ENCODE measurements at places on chromosomes 12 and 14.
A peak's percentile ranks its signal among the peaks of the same experiment; 100 is the strongest.

GRCh38 chr12:62520361-62520760 is 53.7 kb downstream of the MON2 start:
- no peak for DNase-seq

DNA sequence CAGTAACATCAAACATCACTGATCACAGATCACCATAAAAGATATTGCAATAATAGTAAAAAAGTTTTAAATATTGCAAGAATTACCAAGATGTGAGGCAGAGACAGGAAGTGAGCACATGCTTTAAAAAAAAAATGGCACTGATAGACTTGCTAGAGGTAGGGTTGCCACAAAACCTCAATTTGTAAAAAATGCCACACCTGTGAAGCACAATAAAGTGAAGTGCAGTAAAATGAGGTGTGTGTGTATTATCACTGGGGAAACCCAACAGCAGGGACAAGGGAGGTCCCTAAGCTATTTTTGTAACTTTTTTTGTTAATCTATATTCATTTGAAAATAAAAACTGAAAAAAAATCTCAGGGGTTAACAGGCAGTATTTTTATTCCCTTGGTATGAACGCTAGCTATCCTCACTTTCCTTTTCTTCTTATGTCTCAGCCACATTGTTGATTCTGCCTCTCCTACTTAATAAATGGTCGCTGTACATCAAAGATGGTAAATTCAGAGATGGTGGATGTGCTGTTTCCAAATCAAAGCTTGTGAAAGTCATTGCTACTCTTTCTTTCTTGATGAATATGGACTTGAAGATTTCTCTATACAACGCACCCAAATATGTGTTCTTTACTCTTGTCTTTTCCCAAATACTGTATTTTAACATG is 14.0 kb upstream of the KLRD1 start:
- no peak for DNase-seq

GRCh38 chr14:68854421-68854820 is 61.6 kb upstream of the ZFP36L1 start:
- no peak for DNase-seq

DNA sequence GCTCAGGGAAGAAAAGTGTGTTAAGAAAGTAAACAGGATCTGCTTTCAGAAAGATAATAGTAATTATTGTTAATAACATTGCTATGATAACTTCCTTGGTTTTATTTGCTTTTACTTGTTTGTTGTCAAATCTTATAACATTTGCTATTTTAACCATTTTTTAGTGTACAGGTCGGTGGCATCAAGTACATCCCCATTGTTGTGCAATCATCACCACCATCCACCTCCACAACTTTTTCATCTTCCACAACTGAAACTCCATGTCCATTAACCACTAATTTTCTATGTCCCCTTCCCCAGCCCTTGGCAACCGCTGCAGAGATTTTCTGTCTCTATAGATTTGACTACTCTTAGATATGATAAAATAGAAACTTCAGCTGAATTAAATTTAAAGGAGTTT is 22.7 kb upstream of the NUAK1 start:
- DNase-seq, result no peak

GRCh38 chr12:69835081-69835480 is 10.1 kb downstream of the MYRFL start:
- no peak for DNase-seq

- no peak for DNase-seq
Observed at GRCh38 chr12:48128800-48129199, 9.6 kb downstream of the PFKM start.

- DNase-seq, result peak; percentile 89
Observed at GRCh38 chr14:36604757-36605505, 22.5 kb upstream of the NKX2-8 start.

DNA sequence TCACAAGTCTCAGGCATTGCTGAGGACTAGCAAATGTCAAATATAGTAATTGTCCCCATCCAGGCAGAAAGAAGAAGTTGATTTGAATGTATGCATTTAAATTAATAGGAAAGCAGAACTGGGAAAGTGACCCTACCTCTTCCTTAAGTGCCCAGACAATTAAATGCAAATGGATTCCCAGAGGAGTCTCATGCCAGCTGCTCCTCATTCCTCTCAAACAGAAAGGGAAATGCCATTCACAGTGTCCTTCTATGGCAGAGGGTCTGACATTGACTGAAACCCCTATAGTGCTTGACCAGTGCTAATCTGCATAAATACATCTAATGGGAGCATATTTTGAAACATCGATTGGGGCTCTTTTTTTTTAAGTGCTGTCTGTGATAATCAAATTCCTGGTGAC is 292.4 kb upstream of the SEL1L start:
- no peak for DNase-seq

DNA sequence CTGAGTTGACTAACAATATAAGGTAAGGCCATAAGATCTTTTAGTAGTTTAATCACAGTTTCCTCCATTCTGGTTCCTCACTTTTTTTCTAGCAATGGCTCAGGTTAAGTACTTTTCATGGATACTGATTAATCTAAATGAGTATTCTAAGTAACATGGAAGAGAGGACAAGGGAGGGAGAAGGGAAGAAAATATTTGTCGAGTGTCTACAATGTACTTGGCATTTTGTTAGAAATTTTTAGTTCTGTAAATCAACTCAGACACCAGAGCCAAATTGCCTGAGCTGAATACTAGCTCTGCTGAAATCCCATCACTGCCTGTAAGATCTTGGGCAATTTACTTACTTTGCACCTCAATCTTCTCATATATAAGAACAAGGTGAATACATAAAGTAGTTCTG is 20.2 kb downstream of the RERG start:
- DNase-seq, result no peak

DNA sequence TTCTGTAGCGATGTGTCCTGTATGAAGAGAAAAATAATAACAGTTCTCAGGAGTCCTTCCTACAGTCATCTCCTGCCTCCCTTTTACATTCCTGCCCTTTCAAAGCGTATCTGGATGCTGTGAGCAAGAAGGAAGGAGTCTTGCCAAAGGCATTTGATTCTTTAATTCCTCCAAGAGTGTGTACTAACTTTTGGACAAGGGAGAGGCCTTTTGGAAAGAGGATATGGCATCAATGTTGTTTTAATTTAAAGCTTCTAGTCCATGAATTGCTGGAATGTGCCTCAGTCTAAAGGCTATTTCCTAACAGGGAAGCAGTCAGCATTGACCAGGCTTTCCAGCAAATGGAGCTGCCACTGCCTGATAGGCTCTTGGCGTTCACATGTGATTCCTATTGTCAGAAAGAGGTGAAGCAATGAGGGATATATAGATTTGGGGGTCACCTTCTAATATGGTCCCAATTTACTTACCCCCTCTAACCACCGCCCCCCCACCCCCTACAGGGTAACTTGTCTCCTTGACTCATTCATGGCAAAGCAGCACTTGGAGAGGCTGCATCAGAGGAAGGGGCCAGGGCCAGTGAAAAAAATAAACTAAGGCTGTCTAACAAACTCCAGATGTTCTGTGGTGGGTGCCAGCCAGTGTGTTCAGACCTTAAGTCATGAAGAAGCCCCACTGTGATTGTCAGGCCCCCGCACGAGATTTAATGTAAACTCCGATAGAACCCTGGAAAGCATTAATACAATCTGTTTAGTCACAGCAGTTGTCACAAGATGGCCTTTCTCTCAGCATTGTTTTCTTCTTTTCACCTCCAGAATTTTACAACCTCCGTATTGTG is 220.3 kb downstream of the FBXL14 start:
- DNase-seq, result no peak

- peak; percentile 38 for DNase-seq
Observed at GRCh38 chr12:20211981-20212421, 156.3 kb upstream of the PDE3A start.

DNA sequence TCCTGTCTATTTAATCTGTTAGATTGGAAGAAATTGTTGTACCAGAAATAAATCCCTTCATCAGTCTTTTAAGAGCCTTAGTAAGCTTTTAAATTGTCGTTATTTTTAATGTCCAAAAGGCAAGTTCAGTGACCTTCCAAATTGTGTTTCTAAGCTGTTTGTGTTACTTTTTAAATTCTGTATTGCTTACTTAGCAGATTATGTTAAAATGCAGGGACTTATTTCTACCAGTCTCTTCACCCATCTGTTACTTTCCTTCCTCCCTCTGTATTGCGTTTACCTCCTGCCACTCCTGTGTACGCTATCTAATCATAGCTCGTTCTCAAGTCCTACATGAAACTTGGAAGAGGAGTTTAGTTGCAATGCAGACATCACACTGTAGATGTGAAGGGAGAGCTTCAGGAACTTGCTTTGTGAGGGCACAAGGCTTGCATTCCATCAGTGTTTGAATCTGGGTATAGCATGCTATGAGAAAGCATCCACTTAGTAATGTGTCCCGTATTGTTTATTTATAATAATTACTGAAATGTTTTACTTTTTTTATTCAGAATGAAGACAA is 406.5 kb upstream of the RGS6 start:
- no peak for DNase-seq

DNA sequence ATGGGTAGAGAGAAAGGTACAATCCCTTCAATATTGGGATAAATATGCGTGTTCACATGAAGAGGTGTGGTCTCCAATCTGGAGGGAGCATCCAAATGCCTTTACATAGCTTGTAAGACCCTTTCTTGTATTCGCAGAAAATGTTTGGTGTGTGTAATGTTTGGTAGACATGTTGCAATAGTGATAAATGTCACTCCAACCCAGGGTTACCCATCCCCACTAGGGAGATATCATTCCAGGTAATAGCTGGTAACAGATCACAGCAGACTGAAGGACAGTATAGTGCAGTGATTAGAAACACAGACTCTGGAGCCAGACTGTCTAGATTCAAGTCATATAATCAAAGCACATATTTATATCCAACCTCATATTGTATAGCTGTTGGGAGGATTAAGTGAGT is 733.6 kb upstream of the TBX3 start:
- DNase-seq, result no peak

DNA sequence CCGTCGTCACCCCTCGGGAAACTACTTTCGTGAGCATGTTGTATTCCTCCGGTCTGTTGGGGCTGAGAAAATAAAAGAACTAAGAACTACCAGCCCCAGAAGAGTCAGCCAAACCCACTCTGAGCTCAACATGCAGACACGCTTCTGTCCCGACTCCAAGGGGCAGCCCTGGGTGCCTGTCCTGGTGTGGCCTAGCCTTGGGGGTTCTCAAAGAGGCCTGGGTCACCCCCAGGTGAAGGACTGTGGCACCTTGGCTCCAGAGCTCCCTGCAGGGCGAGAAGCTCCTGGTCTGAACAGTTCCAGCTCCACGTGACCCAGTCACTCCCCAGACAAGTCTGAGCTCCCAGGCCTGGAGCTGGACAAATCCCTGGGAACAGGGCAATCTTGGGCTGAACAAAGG is 87.0 kb downstream of the VWF start:
- DNase-seq, result no peak

DNA sequence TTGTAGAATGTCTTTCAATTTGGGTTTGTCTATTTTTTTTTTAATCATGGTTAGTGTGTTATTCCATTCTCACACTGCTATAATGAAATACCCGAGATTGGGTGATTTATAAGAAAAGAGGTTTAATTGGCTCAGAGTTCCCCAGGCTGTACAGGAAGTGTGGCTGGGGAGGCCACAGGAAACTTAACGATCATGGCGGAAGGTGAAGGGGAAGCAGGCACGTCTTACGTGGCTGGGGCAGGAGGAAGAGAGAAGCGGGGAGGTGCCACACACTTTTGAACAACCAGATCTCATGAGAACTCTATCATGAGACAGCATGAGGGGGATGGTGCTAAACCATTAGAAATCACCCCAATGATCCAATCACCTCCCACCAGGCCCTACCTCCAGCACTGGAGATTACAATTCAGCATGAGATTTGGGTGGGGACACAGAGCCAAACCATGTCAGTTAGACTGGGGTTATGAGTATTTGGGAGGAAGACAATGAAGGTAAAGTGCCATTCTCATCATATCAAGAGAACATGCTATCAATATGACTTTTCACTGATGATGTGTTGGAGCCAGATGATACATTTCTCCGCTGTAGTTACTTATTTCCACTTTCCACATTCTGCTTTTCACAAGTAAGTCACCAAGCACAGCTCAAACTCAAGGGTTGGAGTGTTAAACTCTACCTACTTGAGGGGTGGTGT is 45.8 kb downstream of the AP5M1 start:
- no peak for DNase-seq

GRCh38 chr12:52359621-52360061 is 7.6 kb downstream of the KRT85 start:
- DNase-seq, result no peak

- peak; percentile 40 for DNase-seq
Observed at GRCh38 chr12:38664661-38665269, 240.6 kb downstream of the CPNE8 start.

GRCh38 chr12:68425998-68426397 is 93.8 kb upstream of the MDM1 start:
- DNase-seq, result no peak

DNA sequence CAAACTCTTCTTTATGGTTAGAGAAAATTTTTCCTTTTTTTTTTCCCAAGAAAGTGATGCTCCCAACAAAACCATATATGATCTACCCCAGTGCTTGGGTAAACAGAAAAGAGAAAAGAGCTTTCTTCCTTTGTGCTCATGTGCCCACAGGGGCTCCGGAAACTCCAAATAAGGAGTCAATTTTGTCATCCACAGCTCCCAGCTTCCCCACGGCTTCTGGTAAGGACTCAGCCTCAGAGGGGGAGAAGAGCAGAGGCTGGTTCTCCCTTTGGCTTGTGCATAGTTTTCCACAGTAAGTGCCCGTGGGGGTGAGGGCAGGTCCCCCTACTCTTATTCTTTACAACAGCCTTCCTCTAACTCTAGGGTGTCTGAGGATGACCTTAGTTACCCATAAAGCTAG is 13.3 kb upstream of the RGS6 start:
- DNase-seq, result no peak

DNA sequence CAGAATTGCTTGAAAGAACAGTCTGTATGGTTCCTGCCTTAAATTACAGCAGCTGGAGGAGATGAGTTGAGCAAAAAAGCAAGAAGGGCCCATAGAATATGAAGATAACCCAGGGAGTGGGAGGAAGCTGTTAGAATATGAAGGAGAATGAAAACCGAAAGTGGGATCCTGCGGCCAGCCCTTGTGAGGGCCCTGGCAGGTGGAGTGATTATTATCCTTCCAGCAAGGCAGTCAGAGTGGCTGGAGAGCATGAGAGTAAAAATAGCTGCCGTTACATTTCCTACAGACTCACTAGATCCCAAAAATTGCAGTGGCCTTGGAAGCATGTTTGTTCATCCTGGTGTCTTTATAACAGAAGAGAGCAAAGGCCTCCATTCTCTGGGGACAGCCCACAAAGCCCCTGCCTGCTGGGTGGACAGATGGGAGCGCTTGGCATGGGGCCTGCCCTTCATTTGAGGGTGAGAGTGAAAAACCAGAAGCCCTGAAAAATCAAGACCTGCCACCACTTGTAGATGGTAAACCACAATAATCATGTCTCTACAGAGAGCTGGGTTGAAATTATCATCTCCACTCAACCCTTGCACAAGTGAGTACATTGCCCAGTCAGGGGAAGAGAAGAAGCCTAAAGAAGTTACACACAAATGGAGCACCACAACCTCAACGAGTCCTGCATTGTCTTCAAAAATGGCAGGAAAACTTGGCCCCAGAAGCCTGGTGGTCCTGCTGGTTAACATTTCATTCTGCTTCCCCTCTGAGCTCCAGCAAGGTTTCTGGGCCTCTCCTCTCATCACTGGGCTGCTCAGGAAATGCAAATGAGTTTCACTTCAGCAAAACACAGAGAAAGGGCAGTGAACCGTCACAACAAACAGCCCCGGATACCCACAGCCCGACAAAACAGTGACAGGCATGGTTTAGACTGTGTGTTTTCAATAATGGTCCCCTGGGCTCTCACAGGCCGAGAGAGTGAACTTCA is 20.5 kb downstream of the ZDHHC22 start:
- DNase-seq, result peak; percentile 65
